ENCODE measurements at places on chromosomes 11 and 22. TPM values are rescaled to one million over a fixed set of nuclear protein-coding genes. Genes with fewer than 3 reads are reported as not detected.

GRM5 gene
- not detected for total RNA-seq

SIRT3 gene
- total RNA-seq: 22.2 TPM

CYB5R2 gene
- 4.4 TPM for total RNA-seq

CBX7 gene
- total RNA-seq: 1.2 TPM

MMP13 gene
- total RNA-seq: 0.08 TPM

MRGPRX3 gene
- not detected for total RNA-seq

MYEOV gene
- 123 TPM for total RNA-seq

TMA7B gene
- not detected for total RNA-seq

C11orf16 gene
- total RNA-seq: not detected

TRIM3 gene
- 19.7 TPM for total RNA-seq

KCNK4 gene
- total RNA-seq: not detected

DDI1 gene
- not detected for total RNA-seq

RAB36 gene
- total RNA-seq: 7.1 TPM

UCP2 gene
- 87.4 TPM for total RNA-seq

TEX54 gene
- not detected for total RNA-seq

MEI1 gene
- total RNA-seq: not detected

DPAGT1 gene
- 33.2 TPM for total RNA-seq

TIGD3 gene
- 1.1 TPM for total RNA-seq

SNU13 gene
- 181 TPM for total RNA-seq

CYTH4 gene
- 0.59 TPM for total RNA-seq

MS4A7 gene
- not detected for total RNA-seq

LDHAL6A gene
- not detected for total RNA-seq

OLFML1 gene
- not detected for total RNA-seq

ART5 gene
- 0.18 TPM for total RNA-seq

SLC22A25 gene
- not detected for total RNA-seq

RIMBP3B gene
- total RNA-seq: 0.29 TPM

MMP27 gene
- not detected for total RNA-seq

PKP3 gene
- 40.1 TPM for total RNA-seq

CCDC116 gene
- total RNA-seq: not detected

KCNE3 gene
- total RNA-seq: not detected

ANO5 gene
- total RNA-seq: 1.6 TPM
